ENCODE measurements at places on chromosomes 1 and 21.

GRCh38 chr1:167369933-167370332 lies 148.4 kb downstream of the CD247 start:
- DNase-seq, result no peak

- DNase-seq, result no peak
Observed at GRCh38 chr1:233496993-233497392, 116.9 kb upstream of the KCNK1 start.

- no peak for DNase-seq
Observed at GRCh38 chr1:24198766-24199165, 11.7 kb upstream of the IFNLR1 start.

- DNase-seq, result no peak
Observed at GRCh38 chr21:38759413-38759812, 46.3 kb upstream of the ETS2 start.

GRCh38 chr1:231395998-231396390 lies 26.1 kb downstream of the EGLN1 start:
- DNase-seq, result no peak

Measured in kidney tubule cell (primary cell).